Foreskin melanocyte (primary cell): ENCODE measurements at places on chromosomes 4 and X.

- DNase-seq, result no peak
Observed at GRCh38 chrX:69597399-69597798, 18.5 kb upstream of the EDA start.

DNA sequence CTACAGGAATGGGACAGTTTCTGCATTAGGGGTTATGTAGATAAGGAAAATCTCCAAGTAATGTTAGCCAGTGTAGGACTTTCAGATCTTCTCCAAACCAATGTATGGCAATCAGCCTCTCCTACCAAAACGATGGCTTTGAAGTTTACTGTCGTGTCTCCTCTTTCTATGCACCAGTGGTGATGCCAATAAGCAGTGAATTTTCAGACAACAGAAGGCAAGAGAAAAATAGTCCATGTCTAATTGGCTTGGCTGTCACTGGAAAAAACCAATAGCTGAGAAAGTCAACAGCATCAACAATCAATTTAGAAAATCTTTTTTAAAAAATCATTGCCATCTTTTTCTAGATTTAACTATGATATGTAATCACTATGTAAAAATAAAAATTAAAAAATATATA, 35.0 kb downstream of the LIMCH1 start:
- DNase-seq, result no peak

DNA sequence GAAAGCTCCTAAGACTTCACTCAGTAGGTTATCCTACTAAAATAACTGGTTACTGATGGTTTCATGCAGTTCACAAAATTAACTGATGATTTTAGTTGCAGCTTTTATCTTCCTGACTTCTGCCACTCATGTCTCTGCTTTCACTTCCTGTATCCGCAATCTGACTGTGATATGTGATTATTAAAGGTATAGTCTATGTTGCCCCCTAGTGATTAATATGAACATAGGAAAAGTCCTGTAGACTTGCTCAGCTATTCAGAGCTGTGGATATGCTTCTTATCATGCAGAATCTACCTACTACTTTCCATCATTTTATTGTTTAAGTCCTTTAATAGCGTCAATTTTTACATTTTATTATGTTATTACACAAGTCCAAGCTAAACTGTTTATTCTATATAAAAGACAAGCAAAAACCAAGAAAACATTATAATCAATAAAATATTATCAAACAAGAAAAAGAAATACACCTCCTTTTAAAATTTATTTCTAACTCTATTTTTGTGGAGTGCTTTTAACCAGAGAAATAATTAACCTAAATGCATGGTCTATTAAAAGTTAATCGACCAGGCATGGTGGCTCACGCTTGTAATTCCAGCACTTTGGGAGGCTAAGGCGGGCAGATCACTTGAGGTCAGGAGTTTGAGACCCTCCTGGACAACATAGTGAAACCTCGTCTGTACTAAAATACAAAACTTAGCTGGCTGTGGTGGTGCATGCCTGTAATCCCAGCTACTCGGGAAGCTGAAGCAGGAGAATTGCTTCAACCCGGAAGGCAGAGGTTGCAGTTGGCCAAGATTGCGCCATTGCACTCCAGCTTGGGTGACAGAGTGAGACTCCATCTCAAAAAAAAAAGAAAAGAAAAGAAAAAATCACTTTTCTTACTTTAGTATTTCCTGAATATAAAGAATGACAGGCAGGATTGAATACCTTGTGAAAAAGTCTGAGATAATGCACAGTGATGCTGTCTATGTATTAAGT, 40.4 kb upstream of the TLR2 start:
- DNase-seq, result peak; percentile 60

DNA sequence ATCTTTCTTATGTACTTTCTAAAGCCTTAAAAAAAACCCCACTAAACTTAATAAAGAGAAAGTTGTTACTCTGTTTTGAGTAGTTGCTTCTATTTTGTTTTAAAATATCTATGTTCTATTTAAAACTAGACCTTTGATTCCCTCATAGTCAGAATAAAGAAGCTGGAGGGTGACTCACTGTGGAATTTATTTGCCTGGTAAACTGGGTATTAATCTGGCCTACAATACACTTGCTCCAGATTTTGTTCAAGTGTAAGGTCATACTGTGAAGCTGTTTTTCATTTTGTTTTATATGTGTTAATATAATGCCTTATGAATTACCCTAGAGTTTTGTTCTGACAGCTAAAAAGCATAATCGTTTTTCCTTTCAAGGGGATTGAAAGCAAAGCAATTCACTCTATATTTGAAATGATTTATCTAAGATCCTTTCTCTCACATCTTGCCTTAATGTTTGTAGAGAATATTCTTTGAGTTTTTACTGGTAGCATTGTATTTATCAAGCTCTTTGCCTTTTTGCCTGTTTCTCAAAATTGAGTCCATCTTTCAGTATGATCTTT, 277.4 kb upstream of the PITX2 start:
- no peak for DNase-seq

DNA sequence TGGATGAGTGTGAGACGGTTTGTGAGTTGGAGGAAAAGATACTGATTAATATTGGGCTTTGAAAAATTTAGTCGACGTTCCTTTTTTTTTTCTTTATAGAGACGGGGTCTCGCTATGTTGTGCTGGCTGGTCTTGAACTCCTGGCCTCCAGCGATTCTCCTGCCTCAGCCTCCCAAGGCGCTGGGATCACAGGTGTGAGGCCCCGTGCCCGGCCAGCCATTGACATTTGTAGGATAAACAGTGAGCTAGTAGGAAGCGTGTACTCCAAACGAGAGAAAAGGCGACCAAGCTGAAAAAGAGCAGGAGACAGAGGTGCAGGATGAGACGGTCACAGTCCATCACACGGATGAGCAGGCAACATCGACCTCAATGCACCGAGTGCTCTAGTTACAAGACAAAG, 19.4 kb downstream of the PPP2R3B start:
- no peak for DNase-seq

GRCh38 chr4:121448231-121448630, 67.4 kb upstream of the QRFPR start:
- no peak for DNase-seq

GRCh38 chr4:40924096-40924792, 174.5 kb downstream of the NSUN7 start:
- peak; percentile 39 for DNase-seq

GRCh38 chr4:86401826-86402225, 42.0 kb upstream of the MAPK10 start:
- no peak for DNase-seq

DNA sequence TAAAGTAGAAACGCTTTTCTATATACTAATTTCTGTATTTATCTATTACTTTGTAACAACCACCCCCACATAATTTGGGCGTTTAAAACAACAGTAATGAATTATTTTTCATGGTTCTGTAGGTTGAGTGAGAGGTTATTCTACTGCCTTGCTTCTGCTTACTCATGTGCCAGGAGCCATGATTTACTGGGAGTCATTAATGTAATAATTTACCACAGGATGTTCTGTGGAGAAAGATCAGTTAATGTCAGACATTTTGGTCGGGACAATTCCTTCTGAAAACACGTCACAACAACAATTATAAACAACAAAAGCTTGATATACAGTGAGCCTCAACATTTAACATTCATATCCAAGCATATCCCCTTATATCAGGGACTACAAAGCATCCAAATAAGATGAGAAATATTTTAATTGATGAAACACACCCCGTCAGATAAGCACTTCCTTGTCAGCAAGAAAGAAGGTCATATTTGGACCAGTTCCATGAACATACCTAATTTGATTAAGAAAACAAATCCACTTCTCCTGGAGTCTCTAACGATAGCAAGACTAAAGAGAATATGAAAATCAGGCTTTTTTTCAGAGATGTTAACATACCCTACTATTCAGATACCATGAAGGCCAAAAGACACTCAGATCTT, 238.5 kb downstream of the PRDM5 start:
- DNase-seq, result no peak

DNA sequence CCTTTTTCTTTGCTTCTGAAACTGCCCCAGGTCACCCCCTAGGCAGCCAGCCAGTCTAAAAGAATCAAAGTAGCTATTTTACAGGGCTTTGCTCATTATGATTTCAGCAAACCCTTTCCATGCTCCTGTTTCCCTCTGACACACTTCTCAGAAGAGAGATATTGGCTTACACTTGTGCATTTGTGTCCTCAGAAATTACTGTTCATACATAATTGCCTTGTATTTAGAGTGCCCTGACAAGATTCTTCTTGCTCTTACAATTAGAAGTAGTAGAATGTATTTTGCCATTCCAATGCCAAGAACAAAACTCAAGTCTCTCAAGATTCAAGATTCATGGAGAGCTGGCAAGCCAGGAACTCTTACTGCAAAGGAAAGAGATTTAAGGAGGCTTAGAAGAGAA, 531.0 kb upstream of the ZFP42 start:
- DNase-seq, result no peak

- no peak for DNase-seq
Observed at GRCh38 chrX:130647468-130647867, 245.7 kb downstream of the RBMX2 start.

- no peak for DNase-seq
Observed at GRCh38 chrX:38211891-38212635, 8.6 kb downstream of the SRPX start.

GRCh38 chrX:7927259-7928167, at the start of gene PNPLA4:
TSS of gene PNPLA4 (minus strand) at chrX:7927413. CDS start at chrX:7926119, 1,294 bp downstream.
- DNase-seq, result peak; percentile 40

DNA sequence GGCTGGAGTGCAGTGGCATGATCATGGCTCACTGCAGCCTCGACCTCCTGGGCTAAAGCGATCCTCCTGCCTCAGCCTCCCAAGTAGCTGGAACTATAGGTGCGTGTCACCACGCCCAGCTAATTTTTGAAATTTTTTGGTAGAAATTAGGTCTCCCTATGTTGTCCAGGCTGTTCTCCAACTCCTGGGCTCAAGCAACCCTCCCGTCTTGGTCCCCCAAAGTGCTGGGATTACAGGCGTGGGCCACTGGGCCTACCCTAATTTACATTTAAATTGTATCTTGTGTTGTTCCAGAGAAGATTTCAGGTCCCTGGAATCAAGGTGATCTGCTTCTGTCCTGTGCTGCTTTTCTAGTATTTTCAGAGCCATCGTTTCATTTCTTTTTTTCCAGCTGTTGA, 1.2 kb upstream of the LRPAP1 start:
- no peak for DNase-seq

- DNase-seq, result no peak
Observed at GRCh38 chrX:79084923-79085322, 59.6 kb upstream of the GPR174 start.

GRCh38 chr4:107616838-107617389, 103.1 kb downstream of the PAPSS1 start:
- DNase-seq, result no peak

DNA sequence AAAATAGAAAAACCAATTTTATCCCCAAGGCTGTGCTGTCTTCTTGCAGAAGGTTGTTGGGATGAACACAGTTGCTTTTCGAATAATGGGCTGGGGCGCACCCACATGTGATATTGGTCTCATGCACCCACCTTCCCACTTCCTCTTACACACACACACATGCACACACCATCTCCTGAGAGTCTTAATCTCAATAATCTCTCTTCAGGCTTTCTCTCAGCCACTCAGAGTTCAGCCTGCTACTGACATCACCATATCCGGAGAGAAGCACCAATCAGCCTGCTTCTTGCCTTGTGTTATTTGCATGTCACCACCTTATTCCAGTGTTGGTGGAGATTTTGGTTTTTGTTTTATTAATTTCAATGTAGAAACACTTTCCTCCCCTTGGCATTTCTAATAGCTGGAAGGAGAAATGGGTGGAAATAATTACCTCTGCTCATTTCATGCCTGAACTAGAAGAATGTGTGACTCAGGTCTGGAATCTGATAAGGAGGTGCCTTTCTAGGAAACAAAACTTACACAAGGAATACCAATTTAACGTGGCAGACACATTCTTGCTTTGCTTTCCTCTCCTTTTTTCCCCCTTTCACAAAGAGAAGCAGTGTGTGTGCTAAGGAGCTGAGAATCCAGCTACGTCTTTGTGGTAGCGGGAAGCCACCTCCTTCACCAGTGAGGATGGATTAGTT, 400.2 kb downstream of the MID1IP1 start:
- DNase-seq, result no peak

- DNase-seq, result no peak
Observed at GRCh38 chrX:39969099-39969818, 128.5 kb downstream of the BCOR start.

DNA sequence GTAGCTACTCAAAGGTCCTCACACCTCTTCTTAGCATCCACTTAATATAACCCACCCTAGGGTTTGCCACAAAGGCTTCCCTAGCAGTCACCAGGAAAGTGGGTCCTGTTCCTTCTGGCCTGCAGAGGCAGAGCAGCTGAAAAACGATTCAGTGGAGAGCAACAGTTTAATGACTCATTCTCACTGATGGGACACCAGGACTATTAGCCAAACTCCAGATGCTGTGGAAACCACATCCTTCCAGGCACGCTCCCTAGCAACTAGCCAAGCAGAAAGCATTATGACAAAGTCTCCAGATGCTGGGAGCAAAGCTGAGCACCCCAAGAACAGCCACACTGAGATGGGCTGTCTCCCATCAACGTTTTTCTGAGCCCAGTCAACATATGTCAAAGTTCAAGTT, 30.3 kb upstream of the UTP14A start:
- no peak for DNase-seq

GRCh38 chr4:22686141-22686540, 6.6 kb upstream of the GBA3 start:
- DNase-seq, result no peak

GRCh38 chr4:149164282-149164681, 651.4 kb downstream of the IQCM start:
- peak; percentile 3 for DNase-seq

GRCh38 chr4:38086151-38086848, 126.1 kb downstream of the PTTG2 start:
- DNase-seq, result no peak

- DNase-seq, result no peak
Observed at GRCh38 chr4:92305878-92306520, 2.2 kb downstream of the GRID2 start.

GRCh38 chr4:118337954-118338353, 14.8 kb downstream of the PRSS12 start:
- DNase-seq, result no peak

DNA sequence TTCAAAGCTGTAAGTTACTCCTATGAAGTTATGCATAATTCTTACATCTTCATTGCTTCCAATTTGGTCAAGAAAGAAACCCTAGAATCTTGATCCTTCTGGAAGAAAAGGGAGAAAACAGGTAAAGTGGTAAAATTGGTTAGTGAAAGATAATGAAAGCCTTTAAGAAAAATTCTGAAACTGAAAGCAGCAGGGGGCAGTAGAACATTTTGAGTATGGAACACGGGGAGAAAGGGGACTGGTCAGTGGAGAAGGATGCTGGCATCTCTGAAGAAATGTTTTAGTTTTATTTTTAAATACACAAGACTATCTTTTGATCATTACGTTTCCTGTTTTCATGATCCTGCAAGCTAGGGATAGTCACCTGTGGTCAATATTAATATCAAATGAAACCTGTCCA, 54.3 kb downstream of the SLIT2 start:
- peak; percentile 38 for DNase-seq

GRCh38 chrX:105701310-105702052, 120.9 kb upstream of the NRK start:
- DNase-seq, result peak; percentile 9

DNA sequence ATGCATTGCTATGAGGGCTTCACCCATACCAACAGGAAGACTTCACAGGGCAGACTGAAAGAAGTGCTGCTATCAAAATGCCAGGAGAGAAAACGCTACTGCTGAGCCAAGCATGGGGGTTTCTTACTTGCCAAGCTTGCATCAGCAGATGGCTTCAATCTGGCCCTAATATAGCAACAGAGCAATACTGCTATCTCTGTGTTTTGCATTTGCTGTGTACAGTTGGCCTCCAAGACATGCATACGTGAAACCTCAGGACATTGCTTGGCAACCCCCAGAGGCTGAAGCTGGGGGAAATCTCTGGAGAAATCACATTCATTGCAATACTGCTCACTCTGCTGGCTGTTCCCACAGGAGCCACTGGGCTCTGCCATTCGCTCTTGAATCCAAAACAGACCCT, 127.2 kb upstream of the GPC4 start:
- no peak for DNase-seq
